ENCODE measurements at places on chromosomes 3 and 15.

DNA sequence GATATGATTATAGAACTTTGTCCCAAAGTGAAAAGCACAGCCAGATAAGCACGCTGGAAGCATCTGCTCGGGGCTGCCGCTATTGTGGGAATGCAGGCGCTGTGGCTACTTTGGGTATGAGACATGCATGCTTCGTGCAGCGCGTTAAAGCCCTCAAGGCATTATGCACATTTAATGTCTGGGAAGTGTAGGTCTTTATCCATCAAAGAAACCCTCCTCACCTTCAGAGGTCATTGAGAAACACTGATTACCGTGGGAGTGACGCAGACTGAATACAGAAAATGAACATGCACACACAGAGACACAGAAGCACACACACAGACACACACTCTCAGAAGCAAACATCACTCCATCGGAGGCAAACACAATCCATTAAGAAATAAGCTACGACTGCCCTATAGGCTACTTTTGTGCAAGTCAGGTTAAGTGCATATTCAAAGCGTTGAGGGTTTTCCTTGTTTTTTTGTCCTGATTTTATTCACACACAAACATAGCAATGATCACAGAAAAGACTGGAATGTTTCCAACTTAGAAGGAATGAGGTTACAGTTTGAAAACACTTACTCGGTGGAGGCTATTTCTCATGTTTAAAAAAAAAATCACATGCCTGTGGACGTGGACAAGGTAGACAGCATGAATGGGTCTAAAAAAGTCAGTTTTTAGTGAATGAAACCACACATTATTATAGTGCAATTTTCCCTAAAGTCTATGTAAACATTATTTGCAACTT, 68.5 kb downstream of the PLCH1 start:
- no peak for DNase-seq

- no peak for DNase-seq
Observed at GRCh38 chr3:33196538-33196937, 22.1 kb downstream of the SUSD5 start.

GRCh38 chr15:56719774-56720555, 13.3 kb downstream of the ZNF280D start:
- DNase-seq, result no peak

DNA sequence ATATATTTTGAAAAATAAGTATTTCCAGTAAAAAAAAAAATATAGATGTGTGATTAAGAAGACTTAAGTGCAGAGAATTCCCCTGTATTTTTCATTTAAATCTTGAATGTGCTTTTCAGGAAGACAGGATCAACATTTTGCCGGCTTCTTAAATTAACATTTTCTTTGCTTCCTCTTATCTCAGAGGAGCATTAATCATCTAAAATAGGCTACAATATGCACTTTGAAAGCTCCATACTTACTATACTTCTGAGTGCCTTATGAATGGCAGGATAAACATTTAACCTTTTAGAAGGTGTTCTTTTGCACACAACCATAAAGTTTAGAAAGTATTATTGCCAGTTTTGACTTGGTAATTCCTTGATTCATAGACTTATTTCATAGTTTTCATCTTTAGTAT, 164.3 kb downstream of the ECT2 start:
- no peak for DNase-seq

- DNase-seq, result no peak
Observed at GRCh38 chr3:149657321-149657925, 402 bp downstream of the WWTR1 start.

DNA sequence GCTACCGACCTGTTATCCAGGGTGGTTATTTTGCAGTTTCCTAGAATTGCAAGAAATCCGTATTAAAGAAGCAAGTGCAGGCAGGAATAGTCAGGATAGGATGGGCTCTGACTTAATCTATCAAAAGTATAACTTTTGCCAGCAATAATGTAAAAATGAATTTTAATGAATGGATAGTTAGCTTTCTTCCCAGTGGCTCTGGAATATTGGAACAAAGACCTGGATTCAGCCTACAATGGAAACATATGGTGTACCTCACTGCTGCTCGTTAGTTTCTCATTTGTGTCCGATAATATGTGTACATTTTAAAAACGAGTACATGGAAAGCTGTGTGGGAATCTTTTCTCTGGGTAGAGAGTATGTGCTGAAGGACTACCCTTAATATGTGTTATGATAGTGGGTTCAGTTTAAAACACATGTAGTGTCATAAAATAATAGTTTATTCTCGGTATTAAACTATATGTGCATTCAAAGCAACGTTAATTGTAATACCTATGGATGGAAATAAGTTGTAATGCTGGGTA, 805 bp downstream of the SERPINI1 start:
- DNase-seq, result no peak

- no peak for DNase-seq
Observed at GRCh38 chr3:19688767-19689166, 245.2 kb downstream of the EFHB start.

- no peak for DNase-seq
Observed at GRCh38 chr3:5022187-5022965, 43.1 kb downstream of the BHLHE40 start.

GRCh38 chr3:193593668-193594030, 641 bp downstream of the OPA1 start:
- no peak for DNase-seq

GRCh38 chr3:174767853-174768382, 91.2 kb upstream of the NAALADL2 start:
- DNase-seq, result no peak

DNA sequence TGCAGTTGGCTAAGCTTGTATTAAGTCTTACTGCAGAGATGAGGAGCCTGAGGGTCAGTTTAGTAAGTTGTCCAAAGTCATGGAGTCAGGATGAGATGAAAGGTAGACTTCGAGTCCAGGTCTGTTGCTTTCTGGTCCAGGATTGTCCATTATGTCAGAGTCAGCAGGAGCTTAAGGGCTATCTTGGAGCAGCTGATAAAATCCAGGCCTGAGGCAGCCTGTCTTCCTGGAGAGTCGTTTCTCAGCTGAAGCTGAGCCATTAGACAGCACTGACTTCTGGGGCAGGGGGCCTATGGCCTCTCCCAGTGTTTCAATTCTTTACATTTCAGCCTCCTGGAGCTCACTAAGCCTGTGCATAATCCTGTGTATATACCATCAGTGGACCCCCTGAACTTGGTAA, 219.5 kb upstream of the GAP43 start:
- no peak for DNase-seq

- no peak for DNase-seq
Observed at GRCh38 chr15:91522605-91523332, 330.7 kb upstream of the SLCO3A1 start.

DNA sequence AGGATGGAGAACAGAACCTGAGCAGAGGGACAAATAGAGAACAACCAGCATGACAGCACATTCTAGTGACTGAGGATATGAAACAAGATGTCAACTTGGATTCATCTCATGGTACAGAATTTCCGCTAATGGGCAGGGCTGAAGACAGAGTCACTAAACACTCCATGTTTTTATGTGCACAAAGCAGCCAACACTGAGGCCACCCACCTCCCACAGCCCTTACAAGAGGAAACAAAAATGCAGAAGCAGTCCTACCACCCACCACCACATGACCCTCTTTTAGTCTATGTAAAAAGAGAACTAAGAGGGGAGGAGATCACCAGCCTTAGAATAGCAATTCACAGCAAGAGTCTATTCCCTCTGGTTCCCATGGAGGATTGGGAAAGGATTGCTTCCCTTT, 131.4 kb upstream of the UBE2E2 start:
- DNase-seq, result no peak

GRCh38 chr3:103968751-103969150, 1398.0 kb upstream of the ALCAM start:
- DNase-seq, result no peak

DNA sequence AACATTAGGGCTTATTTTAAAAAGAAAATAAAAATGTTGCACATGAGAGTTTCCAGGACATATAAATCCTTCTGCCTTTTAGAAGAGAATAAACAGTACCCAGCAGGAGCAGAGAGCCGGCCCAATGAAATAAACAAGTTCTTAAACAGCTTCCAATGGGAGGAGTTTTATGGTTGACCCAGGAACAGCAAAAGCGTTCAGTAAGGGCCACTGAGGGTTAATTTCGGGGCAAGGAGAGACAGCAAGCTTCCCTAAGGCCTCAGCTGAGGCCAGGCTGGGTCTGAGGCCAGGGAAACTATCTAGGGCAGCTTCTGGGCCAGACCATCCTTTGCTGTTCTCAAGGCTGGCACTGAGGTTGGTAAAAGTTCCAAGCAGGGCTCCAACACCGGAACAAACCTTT, 3.4 kb downstream of the PDZRN3 start:
- no peak for DNase-seq

DNA sequence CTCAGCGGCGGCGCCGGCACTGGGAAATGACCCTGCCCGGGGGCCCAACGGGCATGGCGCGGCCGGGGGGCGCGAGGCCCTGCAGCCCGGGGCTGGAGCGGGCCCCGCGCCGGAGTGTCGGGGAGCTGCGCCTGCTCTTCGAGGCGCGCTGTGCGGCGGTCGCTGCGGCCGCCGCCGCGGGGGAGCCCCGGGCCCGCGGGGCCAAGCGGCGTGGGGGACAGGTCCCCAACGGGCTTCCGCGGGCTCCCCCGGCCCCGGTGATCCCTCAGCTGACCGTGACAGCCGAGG, 172 bp downstream of the ITPKA start:
- DNase-seq, result no peak

DNA sequence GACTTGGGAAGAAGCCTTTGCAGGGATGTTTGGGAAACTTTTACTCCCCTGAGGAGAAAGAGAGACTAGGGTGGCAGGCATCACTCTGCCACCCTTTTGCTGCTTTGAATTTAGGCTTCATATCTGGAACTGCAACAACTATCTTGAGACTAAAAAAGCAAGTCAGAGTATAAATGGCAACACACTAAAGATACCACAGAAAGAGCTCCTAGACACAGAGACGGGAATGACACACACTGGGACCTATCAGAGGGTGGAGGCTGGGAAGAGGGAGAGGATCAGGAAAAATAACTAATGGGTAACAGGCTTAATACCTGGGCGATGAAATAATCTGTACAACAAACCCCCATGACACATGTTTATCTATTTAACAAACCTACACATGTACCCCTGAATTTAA, 237.8 kb downstream of the FGF12 start:
- no peak for DNase-seq

GRCh38 chr3:45544024-45544716, 50.4 kb upstream of the LIMD1 start:
- no peak for DNase-seq
